ENCODE measurements at places on chromosomes 7 and 10.

DNA sequence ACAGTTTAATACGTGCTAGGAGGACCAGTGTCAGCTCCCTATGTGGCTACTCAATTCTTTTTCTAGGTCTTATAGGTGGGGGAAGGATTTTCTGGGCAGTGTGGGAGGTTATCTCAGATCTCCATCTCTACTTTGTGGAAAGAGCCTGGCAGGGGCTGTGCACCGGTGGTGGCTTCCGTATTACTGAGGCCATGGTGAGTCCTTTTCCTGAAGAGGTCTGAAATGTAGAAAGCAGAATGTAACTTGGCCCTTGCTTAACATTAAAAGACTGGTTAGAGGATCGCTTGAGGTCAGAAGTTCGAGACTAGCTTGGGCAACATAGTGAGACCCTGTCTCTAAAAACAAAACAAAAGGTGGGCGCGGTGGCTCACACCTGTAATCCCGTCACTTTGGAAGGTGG, 2.7 kb upstream of the TPST1 start:
- no peak for DNase-seq

- DNase-seq, result no peak
These were observed 357.6 kb upstream of the PCDH15 start for GRCh38 chr10:55158633-55159032.

DNA sequence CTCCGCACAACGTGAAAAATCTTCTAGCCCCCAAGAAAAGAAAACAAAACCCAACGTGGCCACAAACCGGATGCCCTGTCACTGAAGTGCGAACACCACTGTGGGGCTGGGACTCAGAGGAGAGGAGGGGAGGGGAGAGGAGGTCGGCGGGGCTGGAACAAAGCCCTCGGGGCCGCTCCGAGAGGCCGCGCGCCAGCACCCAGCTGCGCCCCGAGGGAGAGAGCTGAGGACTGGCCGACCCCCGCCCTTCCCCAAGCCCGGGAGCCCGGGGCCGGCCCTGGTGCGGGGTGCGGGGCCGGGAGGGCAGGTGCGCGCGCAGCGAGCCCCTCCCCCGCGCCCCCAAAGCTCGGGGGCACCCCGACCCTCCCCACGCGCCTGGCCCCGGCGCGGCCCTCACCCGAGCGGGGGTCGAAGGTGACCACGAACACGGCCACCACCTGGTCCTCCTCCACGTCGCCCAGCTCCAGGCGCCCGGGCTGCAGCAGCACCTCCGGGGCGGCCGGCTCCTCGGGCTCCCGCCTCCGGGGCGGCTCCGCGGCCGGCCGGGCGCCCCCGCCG, 398 bp downstream of the DENND11 start:
- no peak for DNase-seq

DNA sequence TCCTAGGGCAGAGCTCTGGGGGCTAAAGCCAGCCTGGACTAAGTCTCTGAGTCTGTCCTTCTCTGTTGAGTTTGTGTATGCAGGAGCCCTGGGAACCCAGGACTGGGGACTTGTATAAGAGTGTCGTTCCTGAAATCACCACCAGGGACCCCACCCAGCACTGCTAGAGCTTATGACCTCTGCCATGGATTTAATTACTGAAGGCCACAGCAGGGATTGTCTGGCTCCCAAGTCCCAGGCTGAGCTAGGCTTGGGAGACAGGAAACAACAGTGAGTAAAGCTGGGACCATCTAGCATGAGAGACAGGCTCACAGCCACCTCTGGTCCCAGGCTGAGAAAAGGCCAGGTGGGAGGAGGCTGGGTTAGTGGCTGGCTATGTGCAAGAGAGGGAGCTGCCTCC, 1.4 kb upstream of the TSPAN15 start:
- DNase-seq, result no peak

GRCh38 chr10:102621443-102622325, 22.6 kb upstream of the TRIM8 start:
- no peak for DNase-seq

GRCh38 chr10:70981171-70981836, 92.9 kb upstream of the PCBD1 start:
- no peak for DNase-seq

- DNase-seq, result no peak
These were observed 447.3 kb upstream of the NRP1 start for GRCh38 chr10:33781606-33782395.

- DNase-seq, result no peak
These were observed 10.3 kb downstream of the MAFK start for GRCh38 chr7:1540776-1541271.

GRCh38 chr7:46352004-46352954, 431.2 kb upstream of the IGFBP3 start:
- peak; percentile 12 for DNase-seq

DNA sequence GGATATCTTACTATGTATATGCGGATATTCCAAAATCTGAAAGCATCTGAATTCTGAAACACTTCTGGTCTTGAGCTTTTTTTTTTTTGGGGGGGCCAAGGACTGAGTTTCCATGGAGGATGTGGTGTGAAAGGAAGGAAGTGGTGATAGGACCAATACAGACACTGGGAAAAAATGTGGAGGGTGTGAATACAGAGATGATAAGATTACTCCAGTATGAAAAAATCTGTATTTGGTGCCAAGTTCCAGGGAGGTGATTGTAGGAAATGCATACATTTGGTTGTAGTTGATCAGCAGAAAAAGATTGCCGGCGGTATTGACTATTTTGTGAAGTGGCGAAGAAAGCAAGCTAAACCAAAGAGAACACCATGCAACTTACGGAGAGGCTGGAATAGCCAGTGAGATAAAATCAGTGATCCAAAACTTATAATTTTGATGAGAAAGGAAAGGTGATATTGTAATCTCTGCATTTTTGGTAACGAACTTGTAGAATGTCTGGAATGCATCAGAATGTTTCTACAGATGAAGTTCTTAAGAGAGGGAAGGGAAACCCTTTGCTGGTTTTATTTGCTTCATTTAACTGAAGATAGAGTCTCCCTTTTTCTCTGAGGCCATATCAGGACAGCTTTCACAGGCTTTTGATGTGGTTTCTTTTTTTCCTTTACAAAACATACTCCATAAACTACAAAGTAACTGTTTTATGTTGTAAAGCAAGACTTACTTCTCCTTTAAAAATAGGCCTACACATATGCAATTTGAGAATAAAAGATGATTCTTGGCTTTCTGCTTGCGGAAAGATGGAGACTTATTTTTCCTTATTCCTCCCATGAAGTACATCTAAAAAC, 6.0 kb downstream of the WDR37 start:
- DNase-seq, result no peak
